Activated CD4-positive, alpha-beta T cell treated with anti-CD3 and anti-CD28 coated beads, Interleukin-2, amount 10 ng/mL, durations not matched to agents 7 days and 5 days (primary cell): ENCODE measurements at places on chromosomes 4 and X. TPM values are rescaled to one million over a fixed set of nuclear protein-coding genes. Genes with fewer than 3 reads are reported as not detected.

The XK gene
- 0.02 TPM for total RNA-seq

The FHL1 gene
- total RNA-seq, result 12.8 TPM

The UGT2B11 gene
- total RNA-seq, result not detected

The CTAG2 gene
- not detected for total RNA-seq

The NHS gene
- 0.54 TPM for total RNA-seq

The VCX2 gene
- total RNA-seq, result not detected

The FAM241A gene
- 1.2 TPM for total RNA-seq

The SASH3 gene
- 264 TPM for total RNA-seq

The SSX4 gene
- not detected for total RNA-seq
